ENCODE measurements at places on chromosomes 2 and 18.

- no peak for DNase-seq
Measured at GRCh38 chr18:35344736-35345459, 678 bp upstream of the ZNF24 start.

DNA sequence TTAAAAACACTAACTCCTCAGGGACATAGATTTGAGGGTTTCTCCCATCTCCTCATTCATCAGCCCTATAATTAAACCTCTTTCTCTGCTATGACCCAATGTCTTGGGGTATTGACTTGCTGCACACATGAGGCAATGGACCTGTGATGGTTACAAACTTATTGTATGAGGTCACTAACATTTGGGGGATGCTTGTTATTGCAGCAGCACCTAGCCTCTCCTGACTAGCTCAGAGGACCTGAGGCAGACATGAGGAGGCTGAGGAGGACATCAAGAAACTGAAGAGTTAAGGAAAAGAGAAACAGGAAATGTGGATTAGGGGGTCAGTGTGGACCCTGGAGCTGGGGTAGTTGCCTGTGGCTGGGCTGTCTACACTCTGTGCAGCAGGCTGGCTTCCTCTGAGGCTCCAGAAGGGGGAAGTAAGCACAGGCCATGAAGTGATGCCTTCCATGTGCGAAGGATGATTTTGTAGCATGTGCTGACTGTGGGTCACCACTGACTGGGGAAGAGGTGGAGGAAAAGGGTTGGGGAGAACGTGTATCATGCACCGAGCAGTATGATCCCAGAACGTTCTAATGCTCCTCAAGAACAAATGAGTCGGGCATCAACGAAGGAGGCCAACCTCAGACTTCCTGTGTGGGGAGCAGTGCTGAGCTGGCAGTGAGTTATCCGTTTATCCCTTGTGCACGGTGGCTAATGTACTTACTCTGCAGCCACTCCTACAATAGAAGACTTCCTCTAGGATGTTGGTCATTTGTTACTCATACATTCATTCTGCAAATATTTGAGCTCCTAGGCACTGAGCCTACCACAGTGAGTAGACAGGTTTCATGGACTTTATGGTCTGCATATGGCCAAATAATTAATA, 42.1 kb upstream of the RFX8 start:
- DNase-seq = no peak

DNA sequence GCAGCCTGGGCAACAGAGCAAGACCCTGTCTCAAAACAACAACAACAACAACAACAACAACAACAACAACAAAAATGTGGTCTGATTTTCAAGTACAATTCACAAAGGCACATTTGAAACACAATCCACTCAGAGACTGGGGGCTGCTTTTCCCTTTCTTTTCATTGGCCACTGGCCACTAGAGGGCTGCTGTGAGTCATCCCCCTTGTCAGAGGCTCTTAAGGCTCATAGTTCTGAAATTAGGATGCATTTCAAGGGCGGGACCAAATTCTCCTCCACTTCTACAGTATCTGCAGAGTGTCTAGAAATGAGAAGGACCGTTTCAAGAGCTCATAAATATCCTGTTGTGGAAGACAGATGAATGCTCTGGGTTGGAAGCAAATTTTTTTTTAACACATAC, 285.4 kb downstream of the NRXN1 start:
- DNase-seq = peak; percentile 67

- DNase-seq = peak; percentile 6
Measured at GRCh38 chr2:210584834-210585233, 28.4 kb downstream of the CPS1 start.

DNA sequence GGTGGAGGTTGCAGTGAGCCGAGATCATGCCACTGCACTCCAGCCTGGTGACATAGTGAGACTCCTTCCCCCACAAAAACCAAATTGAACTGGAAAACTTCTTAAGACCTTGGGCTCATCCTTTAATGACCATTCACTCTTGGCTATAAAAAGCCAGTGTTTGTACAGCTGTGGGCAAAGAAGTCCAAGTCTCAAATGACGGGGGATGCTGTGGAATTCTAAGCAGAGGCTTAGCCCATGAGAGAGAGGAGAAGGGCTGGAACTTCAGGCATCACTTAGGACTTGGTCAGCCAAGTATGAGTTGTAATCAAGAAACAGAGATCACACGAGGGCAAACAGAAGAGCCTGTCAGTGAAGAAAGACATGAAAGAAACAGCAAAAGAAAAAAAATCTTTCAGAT, 79.3 kb upstream of the POU3F3 start:
- no peak for DNase-seq

Data from GM23338 (cell line).